ENCODE measurements at places on chromosomes 1 and 21.

- DNase-seq, result no peak
- no peak overlapping the region for H3K4me3 ChIP-seq
- H3K27me3 ChIP-seq, result peaks cover 3% of the 10 kb centered on the region
- H3K27ac ChIP-seq, result no peak overlapping the region
- no peaks in the 10 kb centered on the region for H3K36me3 ChIP-seq
Observed at GRCh38 chr1:119594376-119594775, 53.7 kb downstream of the ZNF697 start.

DNA sequence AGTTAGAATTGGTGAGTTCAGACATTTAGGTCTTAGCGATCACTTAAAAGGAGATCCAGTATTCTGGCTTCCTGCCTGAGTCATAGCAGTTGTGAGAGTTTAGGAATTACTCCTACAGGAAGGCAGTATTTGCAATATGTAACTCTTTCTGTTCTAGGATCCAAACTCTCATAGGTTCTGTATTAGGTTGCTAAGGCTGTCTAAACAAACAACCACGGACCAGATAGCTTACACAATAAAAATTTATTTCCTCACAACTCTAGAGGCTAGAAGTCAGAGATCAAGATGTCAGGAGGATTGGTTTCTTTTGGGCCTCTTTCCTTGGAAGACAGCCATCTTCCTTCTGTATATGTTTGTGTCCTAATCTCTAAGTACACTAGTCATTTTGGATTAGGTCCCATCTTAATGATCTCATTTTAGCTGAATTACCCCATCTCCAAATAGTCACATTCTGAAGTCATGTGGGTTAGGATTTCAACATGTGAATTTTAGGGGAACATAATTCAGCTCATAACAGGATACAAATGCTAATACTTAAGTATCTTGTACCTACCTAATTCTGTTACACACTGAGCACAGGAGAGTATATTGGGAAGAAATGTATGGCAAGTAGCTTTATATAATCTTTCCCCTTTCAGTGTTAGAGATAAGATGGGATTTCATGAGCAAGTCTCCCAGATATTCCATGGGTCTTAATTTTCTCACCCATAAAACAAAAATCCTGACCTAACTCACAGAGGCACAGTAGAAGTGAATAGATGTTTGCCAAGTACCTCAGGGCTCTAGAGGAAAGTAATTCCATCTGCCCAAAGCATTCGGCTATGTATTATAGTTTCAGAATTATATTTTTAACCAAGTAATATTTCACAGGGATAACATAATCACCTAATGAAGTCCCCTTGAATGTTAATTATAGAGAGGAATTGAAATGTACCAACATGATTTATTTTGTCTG is 144.4 kb downstream of the PTBP2 start:
- no peak overlapping the region for H3K4me3 ChIP-seq
- H3K27ac ChIP-seq, result no peak overlapping the region
- H3K4me1 ChIP-seq, result no peaks in the 10 kb centered on the region
- no peak for DNase-seq
- H3K27me3 ChIP-seq, result no peaks in the 10 kb centered on the region

DNA sequence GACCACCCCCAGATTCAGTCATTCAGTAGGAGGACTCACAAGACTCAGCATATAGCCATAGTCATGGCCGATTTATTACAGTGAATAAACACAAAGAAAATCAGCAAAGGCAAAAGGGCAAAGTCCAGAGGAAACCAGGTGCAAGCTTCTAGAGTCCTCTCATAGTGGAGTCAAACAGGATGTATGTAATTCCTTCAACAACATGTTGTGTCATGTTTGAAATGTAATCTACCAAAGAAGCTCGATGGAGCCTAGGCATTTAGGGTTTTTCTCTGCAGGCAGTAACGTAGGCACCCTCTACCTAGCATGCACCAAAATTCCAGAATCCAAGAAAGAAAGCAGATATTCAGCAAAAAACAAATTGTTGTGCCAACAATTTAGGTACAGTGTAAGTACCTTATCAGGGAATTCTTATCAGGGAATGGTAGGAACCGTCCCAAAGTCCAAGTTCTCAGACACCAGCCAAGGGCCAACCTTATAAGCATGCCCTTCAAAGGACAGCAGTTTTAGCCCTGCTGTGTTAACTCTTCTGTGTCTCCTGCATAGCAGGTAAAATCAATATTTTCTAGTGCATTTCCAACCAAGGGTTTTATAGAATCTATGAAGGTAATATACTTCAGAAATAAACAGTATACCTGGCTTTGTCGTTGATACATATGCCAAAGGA is 16.1 kb upstream of the SLAMF6 start:
- DNase-seq, result no peak
- no peaks in the 10 kb centered on the region for H3K36me3 ChIP-seq
- no peaks in the 10 kb centered on the region for H3K27me3 ChIP-seq
- peak overlapping the region; percentile 71 for H3K27ac ChIP-seq
- peaks cover 38% of the 10 kb centered on the region for H3K4me1 ChIP-seq

DNA sequence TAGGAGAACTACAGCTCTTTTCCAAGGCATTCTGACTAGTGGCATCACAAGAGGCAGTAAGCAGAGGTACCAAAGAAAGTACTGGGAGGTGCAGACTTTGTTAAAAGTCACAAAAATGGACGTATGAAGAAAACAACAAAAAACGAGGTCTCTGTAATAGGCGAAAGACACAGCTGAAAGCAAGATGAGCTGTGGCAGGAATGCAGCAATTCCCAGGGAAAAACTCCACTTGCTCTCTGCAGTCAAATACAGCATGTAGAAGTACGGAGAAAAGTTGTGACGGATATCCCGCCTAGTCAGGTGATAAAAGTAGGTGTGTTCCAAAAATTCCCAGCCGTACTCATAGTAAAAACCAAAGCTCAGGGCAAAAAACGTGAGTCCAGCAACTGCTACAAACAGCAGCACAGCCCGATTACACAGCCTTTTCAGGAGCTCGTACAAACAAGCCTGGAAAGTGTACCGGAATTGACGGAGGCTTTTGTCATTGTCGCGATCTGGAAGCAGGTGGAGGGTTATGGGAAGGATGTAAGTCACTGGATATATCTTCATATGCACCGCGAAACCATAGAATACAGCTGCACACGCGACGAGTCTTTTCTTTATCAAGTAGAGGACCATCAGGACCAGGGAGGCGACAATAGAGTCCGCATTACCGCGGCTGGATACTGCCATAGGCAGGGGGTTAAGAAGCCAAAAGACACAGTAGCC is 979 bp downstream of the PIGM start:
- no peaks in the 10 kb centered on the region for H3K27me3 ChIP-seq
- peak overlapping the region; percentile 74 for H3K4me3 ChIP-seq
- no peaks in the 10 kb centered on the region for H3K36me3 ChIP-seq
- H3K27ac ChIP-seq, result peak overlapping the region; percentile 30
- no peak for DNase-seq

GRCh38 chr1:210915890-210916507 is 217.9 kb downstream of the KCNH1 start:
- no peaks in the 10 kb centered on the region for H3K4me1 ChIP-seq
- no peaks in the 10 kb centered on the region for H3K36me3 ChIP-seq
- H3K4me3 ChIP-seq, result no peak overlapping the region
- DNase-seq, result no peak
- H3K27me3 ChIP-seq, result no peaks in the 10 kb centered on the region

DNA sequence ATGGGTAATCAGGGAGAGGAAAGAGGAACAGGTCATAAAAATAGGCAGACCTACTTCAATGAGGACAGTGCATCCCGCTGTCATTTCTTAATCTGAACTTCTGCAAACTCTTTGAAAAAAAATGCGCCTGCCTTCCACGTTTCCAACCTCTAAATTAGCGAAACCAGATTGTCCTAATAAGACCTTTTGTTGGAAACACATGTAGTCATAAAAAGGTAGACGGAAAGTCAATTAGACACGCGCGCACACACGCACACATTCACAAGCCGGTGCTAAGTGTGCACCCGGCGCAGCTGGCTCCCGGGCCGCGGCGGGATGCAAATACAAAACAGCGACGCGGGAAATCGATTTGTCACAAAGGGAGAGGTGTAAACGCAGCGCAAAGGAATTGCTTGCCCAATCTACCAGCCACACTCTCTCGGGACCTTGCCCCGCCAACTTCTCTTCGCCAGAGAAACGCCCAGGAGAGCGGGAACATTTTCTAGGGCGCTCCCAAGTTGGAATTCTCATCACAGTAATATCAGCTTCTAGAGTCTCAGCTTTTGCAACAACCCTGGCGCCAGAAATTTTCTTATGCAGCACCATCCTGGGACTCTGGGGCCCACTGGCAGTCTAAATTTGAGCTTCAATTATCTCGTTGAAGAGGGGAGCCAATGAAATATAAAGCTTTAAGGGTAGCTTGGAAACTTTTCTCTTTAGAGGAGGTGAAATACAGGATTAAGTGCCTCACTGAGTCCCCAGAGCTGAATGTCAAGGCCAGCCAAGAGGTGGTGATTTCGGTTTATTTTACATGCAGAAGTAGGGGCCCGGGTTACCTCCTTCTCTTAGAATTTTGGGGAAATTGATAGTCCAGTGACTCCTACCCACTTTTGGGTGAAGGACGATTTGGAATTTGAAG is 4.5 kb downstream of the PRRX1 start:
- H3K27ac ChIP-seq, result no peak overlapping the region
- no peak overlapping the region for H3K4me3 ChIP-seq
- H3K4me1 ChIP-seq, result no peaks in the 10 kb centered on the region
- DNase-seq, result no peak
- H3K27me3 ChIP-seq, result peaks cover 7% of the 10 kb centered on the region
- H3K36me3 ChIP-seq, result no peaks in the 10 kb centered on the region

DNA sequence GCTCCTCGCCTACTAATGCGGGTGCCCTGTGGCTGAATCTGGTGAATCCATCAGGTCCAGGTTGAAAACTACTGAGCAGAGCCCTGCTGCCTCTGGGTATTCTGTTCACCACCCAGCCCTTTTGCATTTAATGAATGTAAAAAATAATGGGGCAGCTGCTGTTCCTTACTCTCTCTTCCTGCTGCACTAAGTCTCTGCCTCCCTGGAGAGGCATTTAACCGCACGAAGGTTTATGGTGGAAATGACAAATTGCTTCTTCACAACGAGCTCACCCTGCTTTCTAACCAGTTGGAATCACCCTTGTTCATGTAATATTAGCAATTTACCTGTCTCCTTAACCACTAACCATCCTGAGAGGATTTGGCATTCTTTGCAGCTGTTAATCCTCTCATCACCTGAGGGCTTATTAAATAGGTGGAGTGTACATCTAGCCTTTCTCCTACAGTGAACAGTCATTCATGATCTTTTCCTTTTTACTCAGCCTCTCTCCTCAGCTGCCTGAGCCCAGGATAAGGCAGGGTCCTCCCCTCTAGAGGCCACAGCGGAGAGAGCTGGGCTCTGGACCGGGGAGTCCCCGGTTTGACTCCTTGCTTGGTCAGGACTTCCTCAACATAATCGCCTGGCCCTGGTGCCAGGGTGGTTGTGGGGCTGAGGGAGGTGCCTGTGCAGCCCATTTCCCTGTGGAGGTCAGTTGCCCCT is 97.6 kb downstream of the NOS1AP start:
- H3K36me3 ChIP-seq, result no peaks in the 10 kb centered on the region
- no peak overlapping the region for H3K27ac ChIP-seq
- DNase-seq, result no peak
- no peaks in the 10 kb centered on the region for H3K4me1 ChIP-seq
- H3K27me3 ChIP-seq, result peaks cover 20% of the 10 kb centered on the region

DNA sequence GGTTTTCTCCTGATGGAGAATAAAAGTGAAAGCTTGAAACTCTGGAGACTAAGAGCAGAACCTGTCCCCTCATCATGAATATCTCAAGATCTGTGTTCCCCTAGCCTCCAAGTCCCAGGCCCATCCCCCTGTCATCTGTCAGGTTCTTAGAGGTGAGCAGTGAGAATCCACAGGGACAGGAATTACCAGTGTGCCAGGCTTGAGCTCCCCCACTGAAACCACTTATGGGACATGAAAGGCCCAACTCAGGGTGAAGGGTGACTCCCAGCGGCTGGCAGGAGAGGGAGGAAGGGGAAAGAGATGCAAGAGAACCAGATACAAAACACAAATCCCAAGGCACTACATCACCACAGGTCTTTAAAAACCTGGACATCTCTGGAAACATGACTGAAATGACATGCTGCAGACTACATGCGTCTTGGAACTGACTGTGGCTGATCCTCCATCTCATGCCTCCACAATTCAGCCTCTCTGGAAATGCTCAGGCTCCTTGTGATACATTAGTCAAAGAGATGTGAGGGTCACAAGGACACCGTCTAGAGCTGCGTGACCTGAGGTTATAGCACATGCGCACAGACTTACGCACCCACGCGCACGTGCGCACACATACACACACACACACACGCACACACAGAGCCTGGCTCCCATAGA is 6.8 kb upstream of the LY9 start:
- H3K27me3 ChIP-seq, result no peaks in the 10 kb centered on the region
- H3K4me1 ChIP-seq, result no peaks in the 10 kb centered on the region
- H3K4me3 ChIP-seq, result no peak overlapping the region
- no peak for DNase-seq
- H3K27ac ChIP-seq, result no peak overlapping the region
- H3K36me3 ChIP-seq, result no peaks in the 10 kb centered on the region

DNA sequence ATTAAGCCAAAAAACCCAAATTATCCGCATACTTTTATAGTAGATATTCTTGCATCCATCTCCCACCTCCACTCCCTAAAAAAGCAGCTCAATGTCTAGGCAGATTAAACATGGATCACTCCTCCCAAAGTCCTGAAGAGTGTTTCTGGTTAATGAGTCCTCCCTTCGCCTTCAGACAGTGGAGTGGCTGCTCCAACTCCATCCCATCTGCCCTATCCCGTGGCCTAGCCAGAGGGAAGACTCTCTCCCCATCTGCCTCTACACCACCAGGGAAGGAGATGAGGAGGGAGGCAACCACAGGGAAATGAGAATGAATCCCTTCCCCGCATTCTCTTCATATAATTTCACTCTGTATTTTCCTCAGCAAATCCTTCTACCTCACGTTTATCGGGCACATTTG is 103.8 kb downstream of the SLC45A1 start:
- peak overlapping the region; percentile 78 for H3K27ac ChIP-seq
- no peak for DNase-seq
- peaks cover 50% of the 10 kb centered on the region for H3K4me1 ChIP-seq
- H3K27me3 ChIP-seq, result no peaks in the 10 kb centered on the region

GRCh38 chr1:178566187-178566586 is 53.3 kb downstream of the TEX35 start:
- H3K4me1 ChIP-seq, result no peaks in the 10 kb centered on the region
- H3K27me3 ChIP-seq, result no peaks in the 10 kb centered on the region
- no peak for DNase-seq
- no peak overlapping the region for H3K27ac ChIP-seq
- no peak overlapping the region for H3K4me3 ChIP-seq

DNA sequence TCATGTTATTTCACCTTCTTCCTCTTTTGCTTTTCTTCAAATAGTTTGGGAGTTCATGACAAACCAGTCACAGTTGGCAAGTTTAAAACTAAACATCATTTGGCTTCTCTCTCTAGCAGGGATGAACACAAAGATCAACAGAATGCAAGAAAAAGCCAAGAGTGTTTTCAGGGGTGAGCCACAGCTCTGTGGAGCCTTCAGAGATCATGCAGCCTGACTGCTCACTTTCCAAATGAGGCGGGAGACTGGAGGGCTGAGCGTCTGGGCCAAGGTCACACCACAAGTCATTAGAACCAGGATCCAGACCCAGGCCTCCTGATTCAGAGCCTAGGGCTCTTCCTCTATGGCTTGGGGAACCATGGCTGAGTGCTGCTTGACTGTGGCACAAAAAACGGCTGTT is 2.7 kb downstream of the DPT start:
- H3K36me3 ChIP-seq, result no peaks in the 10 kb centered on the region
- no peak overlapping the region for H3K27ac ChIP-seq
- no peaks in the 10 kb centered on the region for H3K4me1 ChIP-seq
- no peaks in the 10 kb centered on the region for H3K27me3 ChIP-seq
- no peak overlapping the region for H3K4me3 ChIP-seq
